ENCODE measurements at places on chromosomes 11 and 22.
A peak's percentile ranks its signal among the peaks of the same experiment; 100 is the strongest.

- DNase-seq: no peak
These were observed 3.1 kb upstream of the GALNT18 start for GRCh38 chr11:11624926-11625325.

DNA sequence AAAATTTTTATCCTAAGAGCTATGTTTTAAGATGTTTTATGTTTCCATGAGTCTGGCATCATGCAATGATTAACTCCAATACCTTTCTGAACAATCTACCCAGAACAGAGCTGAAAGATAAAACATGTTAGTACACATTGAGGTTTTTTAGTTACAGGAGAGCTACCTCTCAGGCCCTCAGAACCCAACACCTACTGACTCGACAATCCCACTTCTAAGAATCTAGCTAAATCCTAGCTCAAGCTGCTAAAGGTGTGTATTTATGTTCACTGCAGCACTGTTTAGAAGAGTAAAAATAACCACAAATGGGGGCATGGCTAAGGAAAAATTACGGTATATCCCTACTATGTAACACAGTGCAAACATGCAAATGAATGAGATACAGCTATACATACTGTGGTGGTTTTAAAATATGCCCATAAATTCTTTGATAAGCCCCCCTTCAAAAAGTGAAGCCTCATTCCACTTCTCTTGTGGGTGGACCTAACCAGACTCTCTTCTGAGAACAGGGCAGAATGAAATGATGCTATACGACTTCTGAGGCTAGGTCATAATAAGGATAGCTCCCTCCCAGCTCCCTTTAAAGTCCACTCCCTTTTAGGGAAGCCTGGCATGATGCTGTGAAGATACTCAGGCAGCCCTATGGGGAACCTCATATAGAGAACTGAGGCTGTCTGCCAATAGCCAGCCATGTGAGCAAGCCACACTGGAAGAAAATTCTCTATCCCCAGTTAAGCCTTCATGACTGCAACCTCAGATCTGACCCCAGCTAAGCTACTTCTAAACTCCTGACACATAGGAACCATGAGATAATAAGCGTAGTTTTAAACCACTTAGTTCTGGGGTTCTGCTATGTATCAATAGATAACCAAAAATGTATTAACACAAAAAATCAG, 29.5 kb downstream of the TMEM123 start:
- DNase-seq: no peak

GRCh38 chr22:31623592-31624304, 38.3 kb downstream of the PISD start:
- DNase-seq: no peak

GRCh38 chr11:111045874-111046273, 199.7 kb upstream of the POU2AF2 start:
- DNase-seq: no peak

- peak; percentile 85 for DNase-seq
These were observed at the start of gene MRPL40 for GRCh38 chr22:19432133-19432851. Gene MRPL40, plus strand, starts transcription at chr22:19432545. Its CDS starts 10 bp downstream, at chr22:19432555.

DNA sequence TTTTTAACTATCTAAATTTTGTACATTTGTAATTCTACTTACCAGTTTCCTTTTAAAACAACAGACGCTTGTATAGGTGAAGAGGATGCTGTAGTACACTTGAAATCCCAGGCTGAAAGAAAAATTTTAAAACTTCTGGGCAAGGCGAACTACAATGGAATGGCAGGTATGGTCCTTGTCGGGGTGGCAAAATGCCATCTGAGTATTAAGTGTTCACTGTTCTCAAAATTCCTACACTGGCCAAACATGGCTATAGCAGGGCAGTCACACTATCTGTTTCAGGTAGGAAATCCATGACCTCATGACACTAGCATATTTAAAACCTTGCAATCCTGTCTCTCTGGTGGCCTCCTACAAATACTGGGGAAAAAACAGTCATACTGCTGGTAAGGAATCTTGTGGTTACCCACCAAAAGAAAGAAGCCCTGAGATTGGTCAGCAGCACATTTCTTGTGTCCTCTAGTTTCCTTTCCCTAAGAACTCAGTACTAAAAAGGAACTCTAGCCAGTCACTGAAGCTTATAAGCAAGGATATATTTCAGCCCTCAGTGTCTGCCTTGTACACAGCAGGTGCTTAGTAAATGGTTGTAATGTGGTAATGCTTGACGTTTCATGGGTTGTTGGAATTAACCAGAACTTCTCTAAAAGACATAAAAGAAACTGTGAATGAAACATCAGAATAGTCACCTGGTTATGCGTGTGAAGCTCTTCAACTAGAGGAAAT, 5.2 kb upstream of the ZC3H12C start:
- no peak for DNase-seq

GRCh38 chr22:45881524-45881875, 95.5 kb downstream of the WNT7B start:
- no peak for DNase-seq

GRCh38 chr22:28006271-28006670, 87.2 kb upstream of the PITPNB start:
- no peak for DNase-seq

DNA sequence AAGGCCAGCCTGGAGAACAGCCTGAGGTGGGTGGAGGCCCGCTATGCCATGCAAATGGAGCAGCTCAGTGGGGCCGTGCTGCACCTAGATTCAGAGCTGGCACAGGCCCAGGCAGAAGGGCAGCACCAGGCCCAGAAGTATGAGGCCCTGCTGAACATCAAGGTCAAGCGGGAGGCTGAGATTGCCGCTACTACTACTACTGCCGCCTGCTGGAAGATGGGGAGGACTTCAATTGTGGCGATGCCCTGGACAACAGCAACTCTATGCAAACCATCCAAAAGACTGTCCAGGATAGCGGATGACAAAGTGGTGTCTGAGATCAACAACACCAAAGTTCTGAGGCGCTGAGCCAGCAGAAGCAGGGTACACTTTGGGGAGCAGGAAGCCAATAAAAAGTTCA, 3.1 kb upstream of the TMEM218 start:
- no peak for DNase-seq

DNA sequence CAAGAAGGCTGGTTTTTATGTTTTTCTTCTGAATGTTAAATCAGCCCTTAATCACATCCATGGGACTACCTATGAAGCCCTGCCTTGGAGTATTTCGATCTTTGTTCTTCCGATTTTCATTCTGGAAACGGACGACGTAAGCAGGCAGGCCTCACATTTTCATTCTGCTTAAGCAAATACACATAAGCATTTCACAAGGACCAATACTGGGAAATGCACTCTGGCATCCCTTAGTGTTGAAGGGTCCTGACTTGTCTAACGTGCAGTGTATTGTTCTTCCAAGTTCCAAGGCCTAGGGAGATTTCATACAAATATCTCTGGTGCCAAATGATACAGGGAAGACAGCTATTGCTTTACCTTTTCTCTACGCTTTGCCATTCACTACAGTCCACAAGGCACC, 143.8 kb downstream of the LARGE1 start:
- no peak for DNase-seq

- no peak for DNase-seq
These were observed 299.6 kb upstream of the NCAM1 start for GRCh38 chr11:112661571-112661970.

DNA sequence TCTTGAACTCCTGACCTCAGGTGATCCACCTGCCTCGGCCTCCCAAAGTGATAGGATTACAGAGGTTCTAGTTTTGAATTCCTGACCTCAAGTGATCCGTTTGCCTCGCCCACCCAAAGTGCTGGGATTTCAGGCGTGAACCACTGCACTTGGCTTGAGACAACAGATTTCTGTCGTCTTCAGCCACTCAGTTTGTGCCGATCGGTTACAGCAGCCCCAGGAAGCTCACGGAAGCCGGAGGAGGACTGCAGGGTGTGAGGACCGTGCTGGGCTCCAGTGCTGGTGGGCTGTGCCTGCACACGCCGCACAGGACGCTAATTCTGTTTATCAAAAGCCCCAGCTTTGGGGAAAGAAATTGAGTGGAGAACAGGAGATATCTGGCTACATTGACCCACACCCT, 82.0 kb downstream of the CELSR1 start:
- no peak for DNase-seq

GRCh38 chr11:65785319-65786007, 1.4 kb upstream of the OVOL1 start:
- DNase-seq: no peak
